ENCODE measurements at places on chromosomes 1 and 21.

DNA sequence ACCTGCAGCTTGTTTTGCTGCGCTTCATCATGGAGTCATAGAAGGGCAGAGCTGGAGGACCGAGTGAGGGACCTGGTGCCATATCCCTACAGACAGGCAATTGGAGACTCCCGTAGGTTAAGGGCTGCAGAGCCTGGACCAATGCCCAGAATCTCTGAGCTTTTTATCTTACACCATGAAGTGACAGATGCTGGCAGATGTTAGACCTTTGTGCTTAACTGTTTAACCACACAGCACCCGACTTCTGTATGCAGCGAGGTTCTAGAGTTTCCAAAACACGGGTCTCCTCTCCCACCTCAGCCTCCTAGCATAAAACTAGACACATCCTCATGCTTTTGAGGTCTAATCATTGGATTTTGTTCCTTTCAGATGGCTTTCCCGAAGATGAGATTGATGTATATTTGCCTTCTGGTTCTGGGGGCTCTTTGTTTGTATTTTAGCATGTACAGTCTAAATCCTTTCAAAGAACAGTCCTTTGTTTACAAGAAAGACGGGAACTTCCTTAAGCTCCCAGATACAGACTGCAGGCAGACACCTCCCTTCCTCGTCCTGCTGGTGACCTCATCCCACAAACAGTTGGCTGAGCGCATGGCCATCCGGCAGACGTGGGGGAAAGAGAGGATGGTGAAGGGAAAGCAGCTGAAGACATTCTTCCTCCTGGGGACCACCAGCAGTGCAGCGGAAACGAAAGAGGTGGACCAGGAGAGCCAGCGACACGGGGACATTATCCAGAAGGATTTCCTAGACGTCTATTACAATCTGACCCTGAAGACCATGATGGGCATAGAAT, 47.6 kb downstream of the B3GALT5 start:
- no peak for DNase-seq

GRCh38 chr21:46425571-46425970, 33.1 kb upstream of the DIP2A start:
- DNase-seq: peak; percentile 9

DNA sequence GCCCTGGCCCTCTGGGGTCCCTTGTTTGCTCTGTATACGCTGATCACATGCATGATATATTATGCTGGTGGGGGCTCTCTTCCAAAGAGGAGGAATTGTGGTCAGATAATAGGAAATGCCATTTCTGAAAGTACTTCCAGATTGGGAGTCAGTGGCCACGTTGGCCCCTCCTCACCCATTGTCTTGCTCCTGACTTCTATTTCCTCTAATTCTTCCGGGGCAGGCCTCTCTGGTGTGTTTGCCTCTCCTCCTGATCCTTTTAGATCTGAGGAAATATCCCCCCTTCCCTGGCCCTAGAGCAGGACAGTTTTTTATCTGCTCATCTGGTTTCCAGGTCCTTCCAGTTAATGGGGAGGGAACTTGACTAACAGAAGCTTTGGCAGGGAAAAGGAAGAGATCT, 2.9 kb downstream of the VANGL2 start:
- DNase-seq: no peak

- DNase-seq: no peak
Observed at GRCh38 chr1:85463731-85464496, 1.0 kb downstream of the DDAH1 start.

- DNase-seq: no peak
Observed at GRCh38 chr1:159707472-159708260, 6.7 kb downstream of the CRP start.

DNA sequence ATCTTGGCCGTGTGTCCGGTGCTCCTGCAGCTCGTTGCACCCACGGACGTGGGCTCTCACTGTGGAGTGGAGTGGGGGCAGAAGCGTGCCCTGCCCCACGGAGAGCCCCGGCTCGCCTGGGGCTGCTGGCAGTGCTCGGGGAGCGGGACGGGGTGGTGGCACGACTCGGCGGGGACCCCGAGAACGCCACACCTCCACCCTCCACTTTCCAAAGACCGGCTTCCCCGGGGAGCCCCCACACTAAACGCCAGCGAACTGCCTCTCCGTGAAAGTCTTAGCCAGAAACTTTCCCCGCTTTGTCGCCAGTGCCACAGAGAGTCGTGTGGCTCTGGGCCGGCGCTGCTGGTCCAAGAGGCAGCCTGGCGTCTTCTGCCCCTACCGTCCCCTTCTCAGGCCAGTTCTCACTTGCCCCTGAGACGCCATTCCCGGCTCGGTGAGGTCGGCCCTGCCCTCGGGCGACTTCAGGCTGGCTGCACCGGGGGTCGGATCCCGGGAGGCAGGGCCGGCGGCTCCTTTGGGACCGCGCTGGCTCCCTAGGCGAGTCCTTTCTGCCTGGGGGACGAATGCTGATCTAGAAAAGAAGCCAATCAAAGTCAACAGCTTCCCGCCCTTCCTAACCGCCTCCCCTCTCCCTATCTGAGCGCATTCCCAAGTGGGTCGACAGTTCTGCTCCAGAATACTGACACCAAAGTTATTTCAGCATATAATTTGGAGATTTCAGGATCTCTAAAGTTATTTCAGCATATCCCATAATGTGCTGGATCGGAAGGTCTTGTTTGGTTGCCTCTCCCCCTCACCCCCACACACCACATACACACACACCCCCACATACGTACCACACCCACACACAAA, 2.6 kb upstream of the SAMD13 start:
- DNase-seq: no peak

- no peak for DNase-seq
Observed at GRCh38 chr1:230568008-230568407, 74.3 kb upstream of the COG2 start.

- no peak for DNase-seq
Observed at GRCh38 chr1:91779548-91780021, 106.4 kb downstream of the TGFBR3 start.

DNA sequence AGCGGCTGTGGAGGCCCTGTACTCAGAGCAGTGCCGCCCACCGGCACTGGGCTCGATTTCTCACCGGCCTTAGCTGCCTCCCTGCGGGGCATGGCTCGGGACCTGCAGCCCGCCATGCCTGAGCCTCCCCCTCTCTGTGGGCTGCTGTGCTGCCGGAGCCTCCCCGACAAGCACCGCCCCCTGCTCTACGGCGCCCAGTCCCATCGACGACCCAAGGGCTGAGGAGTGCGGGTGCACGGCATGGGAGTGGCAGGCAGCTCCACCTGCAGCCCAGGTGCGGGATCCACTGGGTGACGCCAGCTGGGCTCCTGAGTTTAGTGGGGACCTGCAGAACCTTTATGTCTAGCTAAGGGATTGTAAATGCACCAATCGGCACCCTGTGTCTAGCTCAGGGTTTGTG, 5.2 kb upstream of the SOD1 start:
- DNase-seq: no peak

DNA sequence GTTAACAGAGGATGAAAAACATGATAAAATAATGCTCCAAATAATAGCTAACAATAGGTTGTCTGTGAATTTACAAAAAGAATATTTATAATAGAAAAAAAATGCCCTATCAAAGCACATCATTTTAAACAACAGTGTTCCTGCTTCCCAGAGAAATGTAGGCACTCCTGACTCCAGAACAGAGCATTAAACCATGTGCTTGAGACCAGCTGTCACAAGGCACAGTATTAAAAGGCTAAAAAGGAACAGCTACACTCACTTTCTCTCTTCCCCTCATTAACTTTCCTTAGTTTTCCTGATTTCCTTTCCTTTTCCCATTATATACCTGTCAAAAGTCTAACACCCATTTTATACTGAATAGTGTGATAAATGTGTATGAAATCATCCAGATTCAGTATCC, 10.9 kb downstream of the VAV3 start:
- no peak for DNase-seq

DNA sequence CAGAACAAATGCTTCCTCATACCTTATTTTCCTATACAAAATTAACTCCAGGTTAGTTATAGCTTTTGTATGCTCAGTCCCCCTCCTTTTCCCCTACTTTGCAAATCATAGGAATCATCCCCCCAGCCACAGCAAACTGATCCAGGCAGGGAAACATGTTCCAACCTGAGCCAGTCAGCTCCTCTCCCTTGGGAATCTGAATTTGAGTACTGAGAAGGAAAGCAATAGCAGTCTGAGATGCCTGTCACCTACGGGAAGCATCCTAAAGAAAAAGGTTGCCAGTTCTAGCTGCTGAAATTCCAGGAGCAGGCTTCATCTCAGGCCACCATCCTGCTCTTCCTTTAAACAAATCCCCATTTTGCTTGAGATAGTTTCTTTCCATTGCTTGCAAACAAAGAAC, 6.9 kb downstream of the ADSS2 start:
- DNase-seq: no peak

- no peak for DNase-seq
Observed at GRCh38 chr1:215273838-215274516, 191.4 kb downstream of the KCNK2 start.

DNA sequence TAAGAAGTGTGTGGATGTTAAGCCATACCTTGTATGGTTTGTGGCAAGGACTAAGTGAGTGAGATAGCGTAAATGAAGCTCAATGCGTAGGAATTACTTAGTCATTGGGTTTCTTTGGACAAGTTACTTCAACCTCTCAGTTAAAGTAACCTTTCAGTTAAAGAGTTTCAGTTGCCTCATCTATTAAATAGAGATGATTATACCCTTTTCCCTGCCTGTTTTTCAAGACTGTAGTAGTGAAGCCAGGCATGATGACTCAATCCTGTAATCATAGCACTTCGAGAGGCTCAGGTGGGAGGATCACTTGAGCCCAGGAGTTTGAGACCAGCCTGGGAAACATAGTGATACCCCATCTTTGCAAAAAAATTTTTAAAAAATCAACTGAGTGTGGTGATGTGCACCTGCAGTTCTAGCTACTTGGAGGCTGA, 6.3 kb downstream of the ZMPSTE24 start:
- DNase-seq: no peak
